ENCODE measurements at places on chromosomes 3 and 15.
A peak's percentile ranks its signal among the peaks of the same experiment; 100 is the strongest.

GRCh38 chr15:40960925-40961324, 7.7 kb downstream of the CHAC1 start:
- no peak for DNase-seq
- H3K4me3 ChIP-seq, result no peak overlapping the region
- no peaks in the 10 kb centered on the region for H3K36me3 ChIP-seq

DNA sequence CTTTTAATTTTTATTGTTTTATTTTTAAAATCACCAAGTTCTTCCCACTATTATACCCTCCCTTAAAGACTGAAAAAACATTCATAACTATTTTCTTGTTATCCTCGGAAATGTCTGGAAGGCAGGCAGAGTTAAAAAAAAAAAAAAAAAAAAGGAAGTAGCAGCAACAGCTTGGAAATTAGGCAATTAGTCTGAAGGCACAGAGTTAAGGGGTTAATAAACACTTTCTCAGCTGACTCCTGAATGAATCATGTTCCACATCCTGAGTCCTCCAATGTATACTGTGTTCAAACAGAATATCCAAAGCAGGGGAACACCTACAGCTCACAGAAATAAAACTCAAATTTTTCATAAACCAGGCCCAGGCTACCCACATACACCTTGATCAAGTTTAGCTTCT, 5.8 kb downstream of the HEXA start:
- H3K27ac ChIP-seq, result no peak overlapping the region
- H3K36me3 ChIP-seq, result peaks cover 8% of the 10 kb centered on the region
- H3K27me3 ChIP-seq, result no peaks in the 10 kb centered on the region
- H3K4me3 ChIP-seq, result no peak overlapping the region
- H3K4me1 ChIP-seq, result peaks cover 28% of the 10 kb centered on the region
- no peak for DNase-seq

DNA sequence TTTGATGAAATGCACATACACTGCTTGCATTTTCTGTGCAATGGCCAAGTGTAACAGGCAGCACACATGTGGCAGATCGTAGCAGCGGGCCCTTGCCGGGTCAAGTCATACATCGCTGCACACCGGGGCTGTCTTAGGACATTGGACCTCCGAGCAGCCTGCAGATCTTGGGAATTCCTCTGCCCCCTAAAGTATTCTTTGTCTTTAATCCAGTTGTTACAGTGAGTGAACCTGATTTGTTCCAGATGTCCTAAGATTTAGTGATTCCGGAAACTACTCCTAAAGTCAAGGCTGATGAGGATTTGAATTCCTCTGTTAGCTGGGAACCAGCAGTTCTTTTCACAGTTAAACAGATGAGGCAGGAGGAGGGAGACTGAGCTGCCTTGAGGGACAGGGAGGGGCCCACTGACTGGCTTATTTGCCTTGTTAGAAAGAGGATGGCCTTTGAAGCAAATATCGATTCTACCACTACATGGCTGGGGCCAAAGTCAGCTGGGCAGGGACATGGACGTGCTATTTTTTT, 190.7 kb upstream of the CTDSPL start:
- no peak for DNase-seq
- H3K4me3 ChIP-seq, result no peak overlapping the region
- H3K27ac ChIP-seq, result no peak overlapping the region
- H3K4me1 ChIP-seq, result no peaks in the 10 kb centered on the region
- H3K36me3 ChIP-seq, result no peaks in the 10 kb centered on the region

- no peak for DNase-seq
- peaks cover 8% of the 10 kb centered on the region for H3K4me1 ChIP-seq
- H3K4me3 ChIP-seq, result no peak overlapping the region
- H3K27ac ChIP-seq, result no peak overlapping the region
- peaks cover 24% of the 10 kb centered on the region for H3K36me3 ChIP-seq
- no peaks in the 10 kb centered on the region for H3K27me3 ChIP-seq
Observed at GRCh38 chr3:156547637-156548036, 7.3 kb downstream of the SSR3 start.

- no peaks in the 10 kb centered on the region for H3K27me3 ChIP-seq
- H3K4me1 ChIP-seq, result no peaks in the 10 kb centered on the region
- no peak overlapping the region for H3K4me3 ChIP-seq
Observed at GRCh38 chr15:45714590-45715488, 80.0 kb downstream of the SQOR start.

- no peak overlapping the region for H3K27ac ChIP-seq
- H3K4me3 ChIP-seq, result no peak overlapping the region
- H3K4me1 ChIP-seq, result peaks cover 5% of the 10 kb centered on the region
- peaks cover 3% of the 10 kb centered on the region for H3K27me3 ChIP-seq
- H3K36me3 ChIP-seq, result no peaks in the 10 kb centered on the region
Observed at GRCh38 chr15:68310178-68310803, 32.7 kb downstream of the FEM1B start.

GRCh38 chr3:126110431-126111125, 26.7 kb upstream of the SLC41A3 start:
- H3K4me1 ChIP-seq, result no peaks in the 10 kb centered on the region
- H3K27ac ChIP-seq, result no peak overlapping the region
- DNase-seq, result no peak
- no peaks in the 10 kb centered on the region for H3K27me3 ChIP-seq
- H3K36me3 ChIP-seq, result no peaks in the 10 kb centered on the region

DNA sequence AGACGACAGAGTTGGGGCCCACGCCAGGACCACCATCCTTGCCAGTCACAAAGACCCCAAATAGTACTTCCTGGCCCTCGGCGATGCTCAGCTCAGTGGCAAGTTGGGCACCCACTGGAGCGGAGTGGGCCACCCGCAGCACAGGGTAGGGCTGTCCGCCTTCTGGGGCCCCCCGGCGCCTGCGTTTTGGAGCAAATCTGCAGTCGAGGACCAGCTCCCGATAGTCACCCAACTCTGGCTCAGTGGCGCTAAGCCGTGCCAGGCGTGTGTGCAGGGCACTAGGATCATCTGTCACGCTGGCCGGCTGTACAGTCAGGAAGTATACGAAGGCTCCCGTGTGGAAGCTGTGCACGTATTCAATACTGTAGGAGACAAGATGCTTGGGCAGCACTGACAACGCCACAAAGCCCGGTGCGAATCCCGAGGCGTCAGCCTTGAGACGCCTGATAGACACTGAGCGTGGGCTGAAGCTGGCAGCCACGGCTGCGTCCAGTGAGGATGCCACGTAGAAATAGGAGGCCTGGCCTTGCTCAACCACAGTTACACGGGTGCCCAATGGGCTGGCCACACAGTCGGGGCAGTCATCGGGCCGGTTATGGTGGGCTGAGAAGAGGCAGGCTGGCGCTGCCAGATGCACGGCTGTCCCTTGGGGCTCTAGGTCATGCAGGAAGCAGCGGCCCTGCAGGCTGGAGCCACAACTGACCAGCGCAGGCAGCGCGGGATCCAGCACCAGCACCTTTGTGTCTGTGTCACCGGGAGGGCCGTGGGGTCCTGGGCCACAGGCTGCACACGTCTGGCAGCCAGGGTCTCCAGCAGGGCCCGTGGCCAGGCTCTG, 945 bp downstream of the MST1R start:
- peaks cover 25% of the 10 kb centered on the region for H3K4me1 ChIP-seq
- no peaks in the 10 kb centered on the region for H3K36me3 ChIP-seq
- no peak overlapping the region for H3K27ac ChIP-seq
- no peak overlapping the region for H3K4me3 ChIP-seq
- H3K27me3 ChIP-seq, result no peaks in the 10 kb centered on the region

GRCh38 chr3:60013241-60013640, 963.4 kb upstream of the CFAP20DC start:
- peak overlapping the region; percentile 2 for H3K4me3 ChIP-seq
- no peak for DNase-seq
- H3K36me3 ChIP-seq, result no peaks in the 10 kb centered on the region
- no peaks in the 10 kb centered on the region for H3K27me3 ChIP-seq
- H3K27ac ChIP-seq, result no peak overlapping the region

GRCh38 chr3:73846951-73847350, 222.2 kb upstream of the PDZRN3 start:
- H3K4me3 ChIP-seq, result no peak overlapping the region
- no peaks in the 10 kb centered on the region for H3K36me3 ChIP-seq
- no peaks in the 10 kb centered on the region for H3K4me1 ChIP-seq
- no peaks in the 10 kb centered on the region for H3K27me3 ChIP-seq

DNA sequence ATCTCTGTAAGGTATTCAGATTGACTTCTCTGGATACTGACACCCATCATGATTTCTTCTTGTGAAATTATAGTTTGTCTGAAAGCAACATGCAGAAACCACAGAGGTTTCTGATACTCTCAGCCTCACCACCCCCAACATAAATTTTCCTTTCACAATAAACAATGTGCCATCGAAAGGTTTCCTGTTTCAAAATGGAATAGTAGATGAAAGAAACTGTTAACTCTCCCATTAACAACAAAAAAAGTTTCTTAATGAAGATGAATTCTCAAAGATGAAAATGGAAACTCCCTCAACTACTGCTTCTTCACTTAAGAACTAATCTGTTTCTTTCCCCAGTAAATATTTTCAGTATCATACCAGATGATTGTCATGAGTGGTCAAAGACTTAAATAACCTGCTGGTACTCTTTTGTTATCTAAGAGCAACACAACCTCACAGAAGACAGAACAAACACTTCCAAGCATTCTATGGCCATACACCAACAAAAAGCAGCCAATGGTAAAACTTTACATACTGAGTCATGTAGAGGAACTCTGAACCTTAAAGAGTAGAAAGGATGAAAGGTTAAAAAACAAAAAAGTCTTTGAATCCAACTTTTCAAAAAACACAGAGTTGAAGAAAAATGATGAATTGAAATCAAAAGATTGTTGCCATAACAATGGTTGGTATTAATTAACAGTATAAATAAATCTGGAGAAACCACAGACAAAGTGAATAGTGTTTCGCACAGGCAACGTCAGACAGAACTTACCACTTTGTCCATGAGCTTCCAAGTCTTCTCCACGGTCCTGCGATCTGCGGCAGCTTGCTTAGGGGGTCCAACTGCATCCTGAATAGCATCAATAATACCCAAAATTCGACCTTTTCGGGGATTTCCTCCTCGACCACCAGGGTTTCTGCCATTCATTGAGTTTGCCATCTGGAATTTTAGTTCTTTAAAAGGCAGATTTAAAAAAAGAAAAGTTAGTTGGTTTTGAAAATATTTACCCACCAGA, 1.9 kb downstream of the CBLB start:
- no peaks in the 10 kb centered on the region for H3K27me3 ChIP-seq
- DNase-seq, result peak; percentile 53
- H3K27ac ChIP-seq, result peak overlapping the region; percentile 81
- H3K4me3 ChIP-seq, result peak overlapping the region; percentile 88

GRCh38 chr15:38508647-38509046, 54.7 kb downstream of the FAM98B start:
- no peak overlapping the region for H3K4me3 ChIP-seq
- H3K36me3 ChIP-seq, result peaks cover 92% of the 10 kb centered on the region
- DNase-seq, result no peak
- H3K27me3 ChIP-seq, result no peaks in the 10 kb centered on the region
- H3K27ac ChIP-seq, result no peak overlapping the region

GRCh38 chr3:29324180-29324651, 43.3 kb downstream of the RBMS3 start:
- H3K36me3 ChIP-seq, result no peaks in the 10 kb centered on the region
- H3K4me1 ChIP-seq, result no peaks in the 10 kb centered on the region
- no peaks in the 10 kb centered on the region for H3K27me3 ChIP-seq
- DNase-seq, result no peak
- no peak overlapping the region for H3K4me3 ChIP-seq

- no peaks in the 10 kb centered on the region for H3K36me3 ChIP-seq
- H3K27me3 ChIP-seq, result no peaks in the 10 kb centered on the region
- no peak for DNase-seq
- H3K4me3 ChIP-seq, result peak overlapping the region; percentile 10
- peaks cover 54% of the 10 kb centered on the region for H3K4me1 ChIP-seq
- no peak overlapping the region for H3K27ac ChIP-seq
Observed at GRCh38 chr15:58473724-58474123, 41.9 kb downstream of the LIPC start.

- no peak for DNase-seq
- H3K36me3 ChIP-seq, result no peaks in the 10 kb centered on the region
- H3K27ac ChIP-seq, result no peak overlapping the region
- H3K27me3 ChIP-seq, result no peaks in the 10 kb centered on the region
- H3K4me1 ChIP-seq, result peaks cover 5% of the 10 kb centered on the region
- no peak overlapping the region for H3K4me3 ChIP-seq
Observed at GRCh38 chr15:79003896-79004295, 59.0 kb upstream of the CTSH start.

GRCh38 chr3:171606151-171606751, 146.0 kb upstream of the TNIK start:
- no peaks in the 10 kb centered on the region for H3K27me3 ChIP-seq
- H3K4me1 ChIP-seq, result no peaks in the 10 kb centered on the region
- no peaks in the 10 kb centered on the region for H3K36me3 ChIP-seq

GRCh38 chr3:161640181-161640580, 143.6 kb downstream of the OTOL1 start:
- no peaks in the 10 kb centered on the region for H3K4me1 ChIP-seq
- no peak for DNase-seq
- no peak overlapping the region for H3K27ac ChIP-seq
- H3K27me3 ChIP-seq, result no peaks in the 10 kb centered on the region

DNA sequence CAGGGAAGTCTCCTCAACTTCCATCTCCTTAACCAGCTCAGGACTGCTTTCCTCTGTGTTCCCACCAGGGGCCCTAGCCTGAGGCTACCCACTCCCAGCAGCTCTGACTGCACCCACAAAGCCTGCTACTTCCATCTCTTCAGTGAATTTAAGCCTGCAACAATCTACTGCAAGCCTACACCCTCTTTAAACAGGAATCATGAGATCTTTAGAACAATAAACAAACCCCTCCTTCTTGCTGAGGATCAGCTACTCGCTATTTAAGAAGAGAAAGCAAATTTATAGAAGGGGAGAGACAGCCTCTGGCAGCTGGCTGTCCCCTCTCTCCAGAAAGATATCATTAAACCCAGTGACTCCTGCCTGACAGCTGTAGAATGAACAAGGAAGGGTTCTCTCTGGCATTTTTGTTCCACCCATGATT, 51.9 kb downstream of the ARHGAP31 start:
- no peak for DNase-seq
- H3K4me3 ChIP-seq, result no peak overlapping the region
- H3K27ac ChIP-seq, result no peak overlapping the region

DNA sequence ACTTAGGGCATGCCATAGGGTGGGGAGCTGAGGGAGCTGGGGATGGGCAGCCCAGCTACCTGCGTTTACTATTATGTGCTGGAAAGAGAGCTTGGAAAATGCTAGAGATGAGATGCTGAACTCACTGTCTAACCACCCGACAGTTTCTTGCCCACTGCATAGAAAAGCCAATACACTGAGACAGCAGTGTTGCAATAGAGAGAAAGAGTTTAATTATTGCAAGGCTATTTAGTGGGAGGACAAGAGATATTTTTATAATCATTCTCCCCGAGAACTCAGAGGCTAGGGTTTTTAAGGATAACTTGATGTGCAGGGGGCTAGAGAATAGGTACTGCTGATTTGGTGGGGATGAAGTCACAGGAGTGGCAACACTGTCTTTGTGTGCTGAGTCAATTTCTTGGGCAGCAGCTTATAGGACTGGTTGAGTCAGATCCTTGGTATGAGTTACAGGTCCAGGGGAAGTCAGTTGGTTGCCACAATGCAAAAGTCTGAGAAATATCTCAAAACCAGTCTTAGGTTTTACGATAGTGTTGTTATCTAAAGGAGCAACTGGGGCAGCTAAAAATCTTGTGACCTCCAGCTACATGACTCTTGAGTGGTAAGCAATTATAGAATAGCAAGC, 205.9 kb downstream of the GABRG3 start:
- no peaks in the 10 kb centered on the region for H3K27me3 ChIP-seq
- no peak for DNase-seq
- no peak overlapping the region for H3K27ac ChIP-seq

- peak; percentile 20 for DNase-seq
- peaks cover 10% of the 10 kb centered on the region for H3K27me3 ChIP-seq
- no peaks in the 10 kb centered on the region for H3K36me3 ChIP-seq
- H3K4me1 ChIP-seq, result peaks cover 6% of the 10 kb centered on the region
- H3K4me3 ChIP-seq, result peak within 1 kb of the TSS; percentile 12
- peak within 1 kb of the TSS; percentile 41 for H3K27ac ChIP-seq
Observed at GRCh38 chr15:82647045-82647834, at the start of gene CPEB1. TSS of gene CPEB1 (minus strand) at chr15:82647363. CDS start at chr15:82628459, 18,904 bp downstream.
